Activated CD4-positive, alpha-beta T cell treated with anti-CD3 and anti-CD28 coated beads for 24 hours (primary cell): ENCODE measurements at places on chromosomes 2 and 18.

DNA sequence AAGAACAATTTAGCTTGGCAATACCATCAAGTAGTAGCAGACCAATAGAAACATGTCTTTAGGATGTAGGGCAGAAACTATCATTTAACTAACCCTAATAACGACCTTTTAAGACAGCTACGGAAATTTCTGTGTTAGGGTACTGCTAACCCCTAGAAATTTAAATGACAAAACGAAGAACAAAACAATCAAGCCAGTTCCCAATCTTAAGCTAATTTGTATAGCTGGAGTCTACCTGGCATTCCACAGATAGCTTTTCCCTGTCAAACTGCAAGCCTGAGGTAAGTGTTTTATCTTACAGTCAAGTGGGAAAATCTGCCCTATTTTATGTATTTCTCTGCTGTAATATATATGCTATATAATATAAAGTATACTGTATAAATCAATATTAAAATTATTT, 37.6 kb upstream of the CDKL4 start:
- DNase-seq, result no peak

DNA sequence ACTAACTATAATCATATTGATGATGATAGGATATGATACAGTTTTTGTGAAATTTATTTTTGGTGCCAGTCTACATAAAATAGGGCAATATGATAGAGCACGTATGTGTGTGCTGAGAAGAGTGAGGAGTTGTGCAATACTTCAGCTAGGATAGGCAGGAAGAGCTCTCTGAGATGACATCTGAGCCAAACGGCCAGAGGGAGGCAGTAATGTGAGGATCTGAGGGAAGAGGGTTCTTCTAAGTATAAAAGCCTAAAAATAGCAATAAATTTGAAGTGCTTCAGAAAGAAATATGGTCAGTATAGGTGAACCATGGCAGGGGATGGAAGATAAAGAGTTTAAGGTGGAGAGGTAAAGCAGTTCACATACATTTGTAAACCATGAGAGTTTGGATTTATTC, 102.5 kb downstream of the OLA1 start:
- DNase-seq, result no peak

GRCh38 chr18:22164337-22165048, 4.9 kb upstream of the GATA6 start:
- no peak for DNase-seq

GRCh38 chr18:79511271-79511670, 115.5 kb downstream of the NFATC1 start:
- DNase-seq, result no peak

- no peak for DNase-seq
Observed at GRCh38 chr2:40752796-40753195, 300.9 kb upstream of the SLC8A1 start.

- DNase-seq, result no peak
Observed at GRCh38 chr2:119960821-119961220, 52.1 kb upstream of the EPB41L5 start.
